ENCODE measurements at places on chromosomes 1 and 21.

- no peak for DNase-seq
Measured at GRCh38 chr1:41660570-41661427, 176.3 kb upstream of the EDN2 start.

- no peak for DNase-seq
Measured at GRCh38 chr1:214455479-214455878, 95.9 kb downstream of the PTPN14 start.

- DNase-seq: no peak
Measured at GRCh38 chr1:16915627-16915973, 6.1 kb upstream of the CROCC start.

DNA sequence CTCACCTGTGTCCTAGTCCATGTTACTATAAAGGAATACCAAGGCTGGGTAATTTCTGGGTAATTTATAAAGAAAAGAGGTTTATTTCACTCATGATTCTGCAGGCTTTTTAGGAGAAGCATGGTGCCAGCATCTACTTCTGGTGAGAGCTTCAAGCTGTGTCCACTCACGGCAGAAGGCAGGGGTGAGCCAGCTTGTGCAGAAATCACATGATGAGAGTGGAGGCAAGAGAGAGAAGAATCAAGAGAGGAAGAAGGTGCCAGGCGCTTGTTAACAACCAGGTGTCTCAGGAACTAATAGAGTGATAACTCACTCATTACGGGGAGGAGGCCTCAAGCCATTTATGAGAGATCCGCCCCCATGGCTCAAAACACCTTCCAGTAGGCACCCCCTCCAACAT lies 67.5 kb upstream of the CD34 start:
- no peak for DNase-seq

- peak; percentile 21 for DNase-seq
Measured at GRCh38 chr1:96473791-96474434, 247.7 kb upstream of the PTBP2 start.

DNA sequence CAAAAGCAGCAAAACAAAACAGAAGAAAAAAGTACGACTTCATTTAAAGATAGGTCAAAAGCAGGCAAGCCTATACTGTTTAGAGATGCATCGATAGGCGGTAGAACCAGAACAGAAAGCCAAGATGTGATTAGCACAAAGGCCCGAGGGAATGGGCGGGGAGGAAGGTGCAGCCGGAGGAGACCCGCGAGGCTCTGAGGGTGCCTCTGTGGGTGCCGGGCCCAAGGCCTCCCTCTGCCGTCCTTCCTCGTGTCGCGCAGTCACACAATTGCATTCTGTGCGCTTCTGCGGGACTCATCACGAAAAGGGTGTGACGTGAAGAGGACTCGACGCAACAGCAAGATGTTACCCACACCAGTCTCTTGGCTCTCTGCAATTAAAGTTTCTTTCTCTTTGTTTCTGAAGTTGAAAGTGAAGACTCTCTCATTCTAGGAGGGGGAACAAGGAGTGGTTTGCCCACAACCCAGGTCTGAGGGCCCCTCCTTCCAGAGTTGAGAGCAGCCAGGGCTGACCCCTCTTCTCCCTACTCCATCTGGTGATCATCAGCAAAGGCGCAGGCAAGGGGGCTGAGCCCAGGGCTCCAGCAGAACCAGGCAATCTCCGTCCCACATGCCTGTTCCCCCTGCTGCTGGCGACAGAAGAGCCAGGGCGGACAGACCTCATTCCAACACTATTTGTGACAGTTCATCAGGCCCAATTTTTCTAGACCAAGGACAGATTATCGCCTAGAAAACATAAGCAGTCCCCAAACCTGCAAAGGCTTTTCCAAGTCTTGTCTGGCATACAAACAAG lies 41.0 kb downstream of the NPHP4 start:
- no peak for DNase-seq

DNA sequence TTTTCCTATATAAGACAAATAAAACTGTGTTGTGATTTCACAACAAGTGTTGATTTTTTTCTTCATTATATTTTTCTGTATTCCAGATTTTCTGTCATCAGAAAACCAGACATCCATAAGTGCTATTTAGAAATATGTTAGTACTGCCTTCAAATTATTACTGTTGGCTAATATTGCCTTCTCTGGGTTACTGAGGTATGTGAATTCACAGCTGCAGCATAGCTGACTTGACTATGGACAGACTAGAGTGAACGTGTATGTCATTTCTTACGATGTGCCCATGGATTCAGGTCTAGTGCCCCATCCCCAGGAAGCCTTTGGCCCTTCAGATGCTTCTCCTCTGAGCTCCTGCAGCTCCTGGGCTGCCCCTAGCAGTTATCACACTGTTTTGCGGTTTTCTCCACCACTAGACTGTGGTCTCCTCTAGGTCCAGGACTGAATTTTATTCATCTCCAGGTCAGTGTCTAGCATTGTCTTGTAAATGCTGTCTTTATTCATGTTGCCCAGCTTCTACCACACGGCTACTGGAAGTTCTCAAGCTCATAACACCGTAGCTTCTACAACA lies 118.5 kb downstream of the FGGY start:
- DNase-seq: no peak

DNA sequence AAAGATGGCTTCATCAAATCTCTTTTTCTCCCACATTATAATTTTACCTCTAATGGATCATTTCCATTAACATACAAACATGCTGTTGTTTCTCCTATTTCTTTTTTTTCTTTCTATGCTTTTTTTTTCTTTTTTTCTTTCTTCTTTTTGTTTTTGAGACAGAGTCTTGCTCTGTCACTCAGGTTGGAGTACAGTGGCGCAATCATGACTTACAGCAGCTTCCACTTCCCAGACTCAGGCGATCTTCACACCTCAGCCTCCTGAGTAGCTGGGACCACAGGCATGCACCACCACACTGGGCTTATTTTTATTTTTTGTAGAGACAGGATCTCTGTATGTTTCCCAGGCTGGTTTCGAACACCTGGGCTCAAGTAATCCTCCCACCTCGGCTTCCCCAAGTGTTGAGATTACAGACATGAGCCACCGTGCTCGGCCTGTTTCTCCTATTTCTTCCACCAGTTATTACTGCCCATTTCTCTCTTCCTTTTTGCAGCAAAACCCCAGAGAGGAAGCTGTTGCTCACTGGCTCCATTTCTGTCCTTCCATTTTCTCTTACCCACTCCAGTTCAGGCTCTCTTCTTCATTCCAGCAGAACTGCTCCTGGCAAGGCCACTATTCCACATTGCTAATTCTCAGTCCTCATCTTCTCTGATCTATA lies 32.1 kb upstream of the OPRD1 start:
- no peak for DNase-seq

- no peak for DNase-seq
Measured at GRCh38 chr1:23290836-23291565, 53.1 kb downstream of the HNRNPR start.

DNA sequence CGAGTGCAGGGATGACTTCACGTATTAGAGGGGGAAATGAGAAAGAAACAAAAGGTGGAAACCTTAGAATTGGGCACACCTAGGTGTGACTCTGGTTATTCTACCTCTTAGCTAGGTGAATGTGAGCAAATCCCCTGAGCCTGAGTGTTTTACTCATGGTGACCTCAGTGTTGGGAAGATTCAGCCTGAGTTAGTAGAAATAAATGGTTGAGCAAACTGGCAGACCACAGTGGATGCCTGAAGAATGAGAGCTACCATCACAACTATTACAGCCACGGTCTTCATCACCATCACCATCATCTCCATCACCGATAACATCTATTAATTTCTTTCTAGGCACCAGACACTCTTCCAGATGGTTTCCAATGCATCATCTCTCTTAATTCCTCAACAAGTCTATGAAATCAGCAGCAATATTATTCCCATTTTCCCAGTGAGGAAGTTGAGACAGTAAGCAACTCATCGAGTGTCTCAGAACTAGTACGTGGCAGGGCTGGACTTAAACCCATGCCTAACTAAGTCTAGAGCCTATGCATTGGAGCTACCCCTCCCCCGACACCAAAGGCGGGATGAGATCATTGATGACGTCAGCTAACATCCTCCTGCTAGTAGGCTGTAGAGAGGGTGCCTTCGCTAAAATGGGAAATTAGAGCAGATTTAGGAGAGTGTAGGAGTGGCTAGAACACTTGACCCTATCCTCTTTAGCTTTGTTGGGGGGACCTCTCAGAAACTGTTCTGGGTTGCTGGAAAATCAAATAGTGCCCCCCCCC lies 7.9 kb upstream of the KAZN start:
- no peak for DNase-seq

DNA sequence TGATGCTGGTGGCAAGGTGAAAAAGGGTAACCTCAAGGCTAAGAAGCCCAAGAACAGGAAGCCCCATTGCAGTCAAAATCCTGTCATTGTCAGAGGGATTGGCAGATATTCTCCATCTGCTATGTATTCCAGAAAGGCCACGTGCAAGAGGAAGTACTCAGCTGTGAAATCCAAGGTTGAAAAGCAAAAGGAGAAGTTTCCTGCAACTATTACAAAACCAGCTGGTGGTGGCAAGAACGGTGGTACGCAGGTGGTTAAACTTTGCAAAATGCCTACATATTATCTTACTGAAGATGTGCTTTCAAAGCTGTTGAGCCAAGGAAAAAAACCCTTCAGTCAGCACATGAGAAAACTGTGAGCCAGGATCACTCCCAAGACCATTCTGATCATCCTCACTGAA lies 13.7 kb upstream of the VPS45 start:
- DNase-seq: no peak

DNA sequence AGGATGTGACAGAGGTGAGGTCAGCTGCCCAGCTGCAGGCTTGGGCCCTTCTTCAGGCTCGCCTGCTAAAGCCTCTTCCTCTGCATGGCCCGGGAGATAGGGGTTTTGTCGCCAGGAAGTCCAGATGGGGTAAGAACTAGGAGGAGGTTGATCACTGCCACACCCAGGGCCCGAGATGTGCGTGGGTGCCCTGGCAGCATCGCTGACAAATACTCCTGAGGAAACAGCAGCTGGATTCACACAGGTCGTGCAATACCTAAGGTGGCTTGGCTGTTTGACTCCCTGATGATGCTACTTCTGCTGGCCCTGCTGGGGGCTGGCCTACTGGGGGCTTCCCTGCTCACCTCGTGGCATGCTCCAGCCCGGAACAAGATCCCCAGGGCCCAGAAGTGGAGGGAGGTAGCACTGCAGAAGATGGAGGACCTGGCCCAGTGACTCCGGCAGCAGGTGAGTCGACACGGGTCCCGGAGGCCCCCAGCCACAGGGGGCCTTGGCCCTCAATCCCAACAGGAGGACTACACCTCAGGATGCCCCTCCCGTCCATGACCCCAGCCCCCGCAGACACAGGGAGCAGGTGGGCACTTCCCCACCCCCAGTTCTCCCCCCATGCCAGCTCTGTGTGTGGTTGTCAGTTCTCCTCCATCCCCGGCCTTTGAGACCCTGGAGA lies 29.6 kb downstream of the FAAH start:
- DNase-seq: no peak

Data from Caki2 (cell line).